ENCODE measurements at places on chromosomes 5 and 9.

DNA sequence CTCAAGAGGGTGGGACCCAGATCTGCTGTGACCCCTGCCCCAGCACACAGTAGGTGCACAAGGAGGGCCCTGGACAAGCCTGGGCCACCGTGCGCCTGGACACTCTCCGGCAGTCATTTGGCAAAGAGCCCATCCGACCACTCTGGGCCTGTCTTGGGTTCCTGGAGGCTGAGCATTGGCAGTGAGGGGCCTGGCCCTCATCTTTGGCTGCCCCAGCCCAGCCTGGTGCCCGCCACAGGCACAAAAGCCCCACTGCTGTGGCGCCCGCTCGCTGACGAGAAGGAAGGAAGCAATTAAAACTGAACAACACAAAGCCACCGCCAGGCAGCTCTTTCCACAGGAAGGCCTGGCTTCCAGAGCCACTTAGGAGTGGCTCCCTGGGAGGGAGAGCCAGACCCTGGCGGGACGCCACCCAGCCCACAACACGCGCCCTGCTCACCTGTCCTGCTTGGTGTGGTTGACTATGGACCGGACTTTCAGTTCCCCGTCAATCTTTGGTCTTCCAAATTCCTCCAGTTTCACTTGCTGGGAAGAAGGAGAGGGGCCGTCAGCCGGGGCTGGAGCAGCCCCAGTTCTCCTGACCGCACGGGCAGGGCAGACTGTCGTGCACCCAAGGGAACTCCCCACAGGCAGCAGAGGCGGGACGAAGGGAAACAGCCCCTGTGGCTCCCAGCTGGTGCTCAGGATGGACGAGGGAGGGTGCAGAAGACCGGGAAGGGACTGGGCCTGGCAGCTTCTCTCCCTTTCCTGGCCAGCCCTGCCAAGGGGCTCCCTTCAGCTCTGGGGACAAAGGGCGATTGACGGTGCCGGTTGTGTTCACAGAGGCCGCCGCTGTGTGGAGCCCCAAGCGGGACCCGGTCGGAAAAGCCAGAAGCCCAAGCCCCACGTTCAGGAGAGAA is 50.9 kb upstream of the SARDH start:
- DNase-seq, result no peak

DNA sequence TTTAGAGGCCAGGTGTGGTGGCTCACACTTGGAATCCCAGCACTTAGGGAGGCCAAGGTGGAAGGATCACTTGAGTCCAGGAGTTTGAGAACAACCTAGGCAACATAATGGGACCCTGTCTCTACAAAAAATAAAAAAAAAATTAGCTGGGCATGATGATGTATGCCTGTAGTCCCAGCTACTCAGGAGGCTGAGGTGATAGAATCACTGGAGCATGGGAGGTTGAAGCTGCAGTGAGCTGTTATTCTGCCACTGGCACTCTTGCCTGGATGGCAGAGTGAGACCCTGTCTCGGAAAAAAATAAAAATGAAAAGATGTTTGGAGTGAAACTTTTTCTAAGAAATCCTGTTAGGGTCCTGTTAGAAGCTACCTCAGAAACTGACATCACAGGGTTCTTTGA is 24.2 kb downstream of the OCLN start:
- DNase-seq, result no peak

DNA sequence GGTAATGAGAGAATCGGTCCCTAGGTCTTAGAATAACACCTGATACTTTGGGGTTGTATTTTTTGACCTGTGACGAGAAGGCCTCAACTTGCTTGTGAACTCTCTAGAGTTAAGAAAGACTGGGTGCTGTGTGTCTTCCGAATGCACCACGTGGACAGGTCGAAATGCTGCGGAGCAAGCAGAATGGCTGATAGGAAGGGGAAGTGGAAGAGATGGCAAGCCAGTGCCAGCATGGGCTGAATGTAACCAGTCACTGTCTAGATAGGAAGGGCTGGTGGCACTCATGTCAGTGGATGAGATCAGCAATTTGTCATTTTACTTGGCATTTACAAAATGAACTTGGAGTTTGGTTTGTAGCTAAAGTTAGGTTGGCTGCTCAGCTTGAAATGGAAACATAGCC is 5.6 kb downstream of the OTULINL start:
- DNase-seq, result no peak

DNA sequence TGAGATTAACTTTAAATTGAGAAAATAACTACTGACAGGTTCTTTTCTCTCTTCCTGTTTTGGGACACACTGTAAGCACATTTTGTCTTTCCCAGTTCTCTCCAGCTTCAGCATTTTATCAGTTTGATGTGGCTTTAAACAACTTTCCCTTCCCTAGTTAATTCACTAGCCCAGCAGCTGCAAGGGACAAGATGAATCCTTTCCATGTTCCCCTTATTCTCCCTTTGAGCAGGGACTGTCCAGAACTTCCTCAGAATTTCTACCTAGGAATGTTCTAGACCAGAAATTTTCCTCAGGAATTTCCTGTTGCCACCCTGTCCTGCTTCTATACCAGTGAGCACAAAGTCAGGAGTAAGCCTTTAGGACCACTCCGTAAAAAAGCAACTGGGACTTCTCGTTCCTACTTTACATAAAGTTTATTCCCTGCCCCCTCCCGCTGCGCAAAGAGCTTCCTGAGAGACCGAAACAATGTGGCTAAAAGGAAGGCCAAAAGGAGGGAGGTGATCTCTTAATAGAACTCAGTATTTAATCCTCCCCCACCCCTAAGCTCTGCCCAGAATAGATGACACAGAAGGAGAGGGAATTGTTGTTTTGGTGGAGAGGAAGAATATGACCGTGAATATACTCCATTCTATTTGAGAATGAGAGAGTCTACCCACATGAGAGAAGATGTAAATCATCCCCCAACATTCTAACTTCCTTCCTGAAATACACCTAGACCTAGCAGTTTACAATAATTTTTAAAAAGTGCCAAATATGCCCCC is 61.9 kb downstream of the GLIS3 start:
- no peak for DNase-seq

- no peak for DNase-seq
These were observed 101.0 kb upstream of the GABRG2 start for GRCh38 chr5:161966564-161966963.

DNA sequence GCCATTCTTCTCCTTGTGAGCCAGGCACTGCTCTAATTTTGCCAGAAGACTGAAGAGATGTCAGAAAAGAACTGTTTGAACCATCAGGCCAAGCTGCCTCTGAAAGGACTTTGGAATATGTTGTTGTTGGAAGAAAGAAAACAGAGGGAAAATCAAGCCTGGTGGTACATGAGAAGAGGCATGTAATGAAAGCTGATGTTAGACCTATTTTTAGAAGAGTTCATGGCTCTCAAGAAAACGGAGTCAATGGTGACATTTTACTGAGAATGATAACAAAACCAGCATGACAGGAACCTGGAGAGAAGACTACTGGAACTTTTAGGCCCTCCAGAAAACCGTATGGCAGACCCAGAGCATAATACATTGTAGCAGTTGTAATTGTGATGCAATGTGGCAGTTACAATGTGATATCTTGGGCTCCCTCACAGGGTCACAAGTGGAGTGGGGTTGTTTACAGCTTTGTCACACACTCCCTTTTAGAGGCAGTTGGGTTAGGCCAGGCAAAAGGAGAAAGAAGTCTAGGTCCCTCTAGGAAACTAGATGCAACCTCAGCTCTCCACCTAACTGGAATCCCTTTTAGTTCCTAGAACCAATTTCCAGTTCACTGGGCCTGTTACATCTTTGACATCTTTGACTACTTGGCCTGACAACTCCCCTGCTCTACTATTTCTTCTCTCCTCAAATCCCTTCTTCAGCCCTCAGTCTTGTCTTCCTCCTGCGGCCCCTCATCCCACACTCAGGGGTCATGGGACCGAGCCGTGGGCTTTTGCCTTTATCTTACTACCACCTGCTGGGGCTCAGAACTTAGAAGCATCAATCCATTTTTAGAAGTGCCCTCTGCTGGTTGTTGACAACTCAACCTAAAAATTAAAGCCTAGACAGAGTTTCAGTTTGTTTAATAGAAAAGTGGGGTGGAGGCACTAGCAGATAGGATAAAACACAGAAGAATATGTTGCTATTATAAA is 61.2 kb upstream of the JAK2 start:
- DNase-seq, result no peak

DNA sequence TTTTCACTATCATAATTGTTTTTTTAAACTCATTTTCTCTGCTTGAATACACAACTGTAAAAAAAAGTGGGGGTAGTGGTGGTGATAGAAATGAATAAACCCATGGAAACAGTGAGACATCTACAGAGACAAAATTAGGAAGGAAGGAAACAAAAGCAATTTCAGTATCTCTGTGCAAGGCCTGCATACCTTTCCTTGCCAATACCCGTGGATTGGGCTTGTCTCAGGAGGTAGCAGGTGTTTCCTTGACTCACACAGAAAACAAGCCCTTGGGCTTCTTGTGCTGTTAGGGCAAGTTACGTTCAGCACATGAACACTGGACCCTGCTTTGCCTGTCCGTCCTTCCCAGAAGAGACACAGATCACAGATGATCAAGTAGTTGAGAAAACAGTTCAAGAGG is 372.2 kb downstream of the ZSWIM6 start:
- DNase-seq, result no peak

GRCh38 chr5:11212706-11213105 is 451.7 kb upstream of the DAP start:
- no peak for DNase-seq

DNA sequence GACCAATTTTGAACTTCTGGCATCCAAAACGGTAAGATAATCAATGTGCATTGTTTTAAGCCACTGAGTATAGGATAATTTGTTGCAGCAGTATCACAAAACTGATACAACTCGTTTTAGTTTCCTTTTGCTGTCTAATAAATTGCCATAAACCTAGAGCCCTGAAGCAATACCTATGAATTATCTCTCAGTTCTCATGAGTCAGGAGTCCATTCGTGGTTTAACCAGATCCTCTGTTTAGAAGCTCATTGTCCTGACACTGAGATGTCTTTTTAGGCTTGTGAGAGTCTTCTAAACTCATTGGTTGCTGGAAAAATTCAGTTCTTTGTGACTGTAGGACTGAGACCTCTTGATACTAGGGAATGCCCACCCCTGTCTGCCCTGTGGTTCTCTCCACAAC is 262.9 kb downstream of the SEMA5A start:
- no peak for DNase-seq

DNA sequence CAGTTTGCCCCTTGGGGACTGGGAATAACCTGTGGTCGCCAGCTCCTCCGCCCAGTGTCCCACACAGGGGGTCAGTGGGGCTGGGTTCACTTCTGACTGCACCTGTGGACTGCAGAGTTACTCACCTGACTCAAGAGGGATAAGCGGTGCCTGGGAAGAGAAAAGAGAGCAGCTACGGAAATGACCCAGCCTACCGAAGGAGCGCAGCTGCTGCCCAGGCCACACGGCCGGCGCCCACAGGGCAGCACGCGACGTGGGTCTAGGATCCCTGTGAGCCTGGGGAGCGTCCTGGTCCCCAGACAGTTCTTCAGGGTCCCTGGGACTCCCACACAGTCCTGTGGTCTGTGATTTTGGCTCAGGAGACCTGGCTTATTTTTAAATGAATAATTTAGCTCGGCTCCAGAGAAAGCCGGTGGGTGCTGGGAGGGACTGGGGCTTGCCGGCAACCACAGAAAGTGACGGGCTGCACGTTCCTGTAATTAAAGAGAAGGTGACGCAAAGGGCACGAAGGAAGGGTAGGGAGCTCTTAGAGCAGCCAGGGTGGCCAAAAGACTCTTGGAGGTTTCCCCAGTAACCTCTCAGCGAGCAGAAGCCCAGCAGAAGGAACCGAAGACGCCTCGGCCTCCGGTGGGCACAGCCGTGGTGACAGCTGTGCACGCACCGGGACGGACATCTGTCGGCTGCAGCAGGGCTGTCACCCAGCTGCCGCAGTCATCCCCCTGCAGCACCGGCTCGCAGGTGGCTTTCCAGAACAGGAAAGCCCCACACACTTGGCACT is 97.5 kb upstream of the FCN2 start:
- no peak for DNase-seq

DNA sequence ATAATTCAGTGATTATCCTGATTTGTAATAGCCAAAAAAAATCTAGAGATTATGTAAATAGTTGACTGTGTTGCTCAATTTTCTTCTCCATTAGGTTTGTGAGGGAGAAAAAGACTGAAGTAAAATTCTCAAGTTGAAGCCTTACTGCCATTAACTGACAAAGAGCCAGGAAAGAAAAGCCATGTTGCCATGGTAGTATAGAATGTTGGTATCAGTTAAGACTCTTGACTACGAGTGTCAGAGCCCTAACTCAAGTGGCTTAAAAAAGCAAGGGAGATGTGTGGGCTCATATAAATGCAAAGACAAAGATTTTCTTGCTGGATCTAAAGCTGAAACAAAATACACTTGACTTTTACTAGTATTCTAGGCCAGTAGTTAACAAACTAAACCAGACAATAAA is 571.7 kb downstream of the KCTD16 start:
- no peak for DNase-seq

- DNase-seq, result no peak
These were observed 314.4 kb downstream of the GADD45G start for GRCh38 chr9:89919171-89919681.

GRCh38 chr9:16031971-16032370 is 479.1 kb downstream of the CCDC171 start:
- DNase-seq, result no peak

GRCh38 chr9:80881320-80881719 is 808.0 kb downstream of the TLE1 start:
- no peak for DNase-seq

DNA sequence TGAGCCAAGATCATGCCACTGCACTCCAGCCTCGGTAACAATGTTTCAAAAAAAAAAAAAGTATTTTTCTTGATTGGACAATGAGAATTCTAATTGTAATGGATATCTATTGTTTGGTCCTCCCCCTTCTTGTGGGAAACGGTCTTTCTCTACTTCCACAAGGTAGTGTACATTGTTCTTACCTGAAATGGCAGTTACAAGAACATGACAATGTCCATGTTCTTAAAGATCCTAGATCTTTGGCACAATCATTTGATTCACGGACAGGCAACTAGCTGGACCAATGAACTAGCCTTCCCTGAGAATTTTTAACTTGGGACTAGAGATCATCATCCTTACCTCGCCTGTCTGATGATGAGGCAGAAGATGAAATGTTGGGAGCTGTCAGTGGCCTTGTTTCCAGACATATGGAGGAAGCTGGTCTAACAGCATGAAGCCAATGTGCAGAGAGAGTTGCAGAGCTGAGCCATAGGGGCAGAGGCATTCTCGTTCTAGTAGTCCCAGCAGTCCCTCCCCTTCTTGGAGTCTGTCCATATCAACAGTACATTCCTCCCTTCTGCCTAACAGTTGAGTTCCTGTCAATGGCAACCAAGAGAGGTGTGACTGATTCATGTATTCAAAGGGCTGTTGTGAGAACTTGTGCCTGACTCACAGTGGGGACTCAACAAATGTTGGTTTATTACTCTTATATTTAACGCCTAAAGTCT is 2.1 kb upstream of the MARCHF6 start:
- DNase-seq, result no peak

All from stimulated activated CD8-positive, alpha-beta memory T cell treated with anti-CD3 and anti-CD28 coated beads, Interleukin-4, amount 100 ng/mL, for 1 hour (primary cell).